ENCODE measurements at places on chromosomes 7 and 10.

- DNase-seq = no peak
Observed at GRCh38 chr10:90849956-90850749, 7.7 kb downstream of the HTR7 start.

GRCh38 chr10:86344281-86344680, 22.3 kb downstream of the GRID1 start:
- no peak for DNase-seq

DNA sequence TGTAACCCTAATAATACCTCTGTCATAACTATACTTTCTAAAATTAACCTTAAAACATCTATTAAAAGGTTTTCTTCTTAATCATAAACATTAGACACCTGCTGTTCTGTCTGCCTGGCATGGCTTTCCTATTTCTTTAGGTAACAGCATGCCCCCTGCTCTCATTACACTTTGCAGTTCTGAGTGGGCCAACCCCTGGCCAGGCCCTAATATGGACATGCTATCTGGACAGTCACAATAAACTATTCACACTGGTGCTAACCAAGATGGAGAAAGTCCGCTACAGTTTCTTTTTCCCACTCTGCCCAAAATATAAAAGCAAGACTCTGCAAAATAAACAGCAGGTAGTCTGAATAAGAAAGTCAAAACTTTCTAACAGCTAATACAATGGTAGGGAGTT, 84.0 kb downstream of the ELAPOR2 start:
- DNase-seq = no peak

DNA sequence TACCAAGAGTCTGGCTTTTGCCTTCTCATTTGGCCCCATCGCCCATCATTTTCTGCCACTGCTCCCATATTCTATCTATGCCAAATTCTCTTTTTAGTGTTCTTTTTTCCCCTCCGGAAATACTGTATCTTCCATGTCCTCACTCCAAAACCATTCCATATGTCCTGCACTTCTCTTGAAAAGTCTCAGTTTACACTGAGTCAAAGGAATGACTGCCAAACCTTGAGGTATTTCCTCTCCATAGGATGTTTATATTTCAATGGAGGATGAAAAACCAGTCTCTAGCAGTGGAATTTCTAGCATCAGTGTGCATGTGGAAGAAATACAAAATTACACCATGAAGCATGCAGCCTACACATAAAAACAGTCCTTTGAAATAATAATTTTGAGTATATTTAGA, 121.4 kb upstream of the PHYHIPL start:
- DNase-seq = no peak

DNA sequence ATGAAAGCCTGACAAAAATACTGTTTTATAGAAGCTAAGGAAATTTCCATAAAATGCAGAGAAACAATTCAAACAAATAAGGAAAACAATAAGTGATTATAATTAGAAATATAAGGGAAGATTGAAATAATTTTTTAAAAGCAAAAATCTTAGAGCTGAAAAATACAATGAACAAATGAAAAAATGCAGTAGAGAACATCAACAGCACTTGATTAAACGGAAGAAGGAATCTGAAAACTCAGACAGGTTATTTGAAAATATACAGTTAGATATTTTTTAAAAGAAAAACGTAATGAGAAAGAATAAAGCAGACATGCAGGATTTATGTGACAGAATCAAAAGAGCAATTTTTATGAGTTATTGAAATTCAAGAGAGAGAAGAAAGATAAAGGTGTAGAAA, 279.1 kb upstream of the MAGI2 start:
- DNase-seq = no peak

- no peak for DNase-seq
Observed at GRCh38 chr7:77409739-77410547, 6.2 kb downstream of the GSAP start.

- peak; percentile 29 for DNase-seq
Observed at GRCh38 chr7:134632937-134633540, 13.6 kb upstream of the BPGM start.

DNA sequence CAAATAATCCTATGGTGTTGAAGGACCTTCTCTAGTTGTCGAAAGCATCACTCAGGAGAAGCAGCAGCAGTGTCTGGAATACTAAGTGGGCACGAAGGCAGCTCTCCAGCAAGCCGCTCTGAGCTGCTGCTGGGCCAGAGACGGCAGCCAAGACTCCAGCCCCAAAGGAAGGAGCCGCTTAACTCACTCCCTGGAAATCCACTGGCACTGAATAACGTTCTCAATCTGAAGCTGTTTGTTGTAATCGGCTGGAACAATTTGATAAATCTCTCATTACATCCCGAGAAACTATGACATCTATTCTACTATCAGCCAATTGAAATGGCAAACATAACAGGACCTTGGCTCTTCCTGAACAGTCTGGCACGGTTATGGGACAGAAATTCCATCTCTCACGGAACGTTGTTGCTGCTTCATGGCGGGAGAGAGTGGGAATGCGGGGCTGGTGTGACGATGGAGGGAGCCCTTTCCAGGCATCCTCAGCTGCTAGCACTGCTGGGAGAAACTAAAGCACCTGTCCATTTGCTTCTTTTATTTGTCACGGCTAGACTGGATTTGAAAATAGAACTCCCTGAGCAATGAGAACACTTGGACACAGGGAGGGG, 331.5 kb upstream of the RNF32 start:
- no peak for DNase-seq

GRCh38 chr10:73591935-73592699, 975 bp upstream of the USP54 start:
- DNase-seq = no peak

DNA sequence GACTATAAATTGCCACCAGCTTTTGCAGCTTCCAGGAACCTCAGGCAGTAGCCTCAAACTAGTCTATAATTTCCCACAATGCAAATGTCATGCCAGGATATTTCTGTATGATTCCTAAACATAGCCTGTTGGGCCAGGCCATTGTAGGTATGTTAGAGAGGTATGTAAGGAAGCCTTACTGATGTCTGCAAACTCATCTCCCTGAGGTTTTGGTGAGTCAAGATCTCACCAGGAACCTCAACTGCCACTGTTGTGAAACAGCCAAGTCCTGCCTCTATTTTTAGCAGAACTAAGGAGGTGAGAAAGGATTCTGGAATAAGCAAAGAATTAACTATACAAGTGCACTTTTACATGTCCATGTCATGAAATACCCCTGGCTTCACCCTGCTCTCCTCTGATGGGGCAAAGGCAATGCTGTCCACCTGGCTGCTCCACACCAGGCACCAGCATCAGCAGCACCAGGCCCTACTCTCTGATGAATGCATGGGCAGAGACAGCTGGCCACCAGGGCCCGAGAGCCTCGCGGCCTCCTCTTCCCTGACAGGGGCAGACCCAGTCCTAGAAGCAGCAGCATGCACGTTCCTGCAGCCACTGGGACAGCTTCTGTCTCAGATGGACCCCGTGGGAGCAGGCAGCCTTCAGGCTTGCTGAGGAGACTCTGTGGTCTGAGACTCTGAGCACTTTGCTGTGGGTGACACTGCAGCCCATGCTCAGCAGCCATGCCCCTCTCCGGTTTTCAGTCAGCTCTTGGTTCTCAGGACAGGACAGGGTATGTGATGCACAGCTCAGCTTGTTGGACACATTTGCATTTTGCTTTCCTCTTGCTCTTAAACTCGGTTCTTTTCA, 147.3 kb downstream of the ZMYND11 start:
- DNase-seq = no peak
